ENCODE measurements at places on chromosomes 11 and 22.

DNA sequence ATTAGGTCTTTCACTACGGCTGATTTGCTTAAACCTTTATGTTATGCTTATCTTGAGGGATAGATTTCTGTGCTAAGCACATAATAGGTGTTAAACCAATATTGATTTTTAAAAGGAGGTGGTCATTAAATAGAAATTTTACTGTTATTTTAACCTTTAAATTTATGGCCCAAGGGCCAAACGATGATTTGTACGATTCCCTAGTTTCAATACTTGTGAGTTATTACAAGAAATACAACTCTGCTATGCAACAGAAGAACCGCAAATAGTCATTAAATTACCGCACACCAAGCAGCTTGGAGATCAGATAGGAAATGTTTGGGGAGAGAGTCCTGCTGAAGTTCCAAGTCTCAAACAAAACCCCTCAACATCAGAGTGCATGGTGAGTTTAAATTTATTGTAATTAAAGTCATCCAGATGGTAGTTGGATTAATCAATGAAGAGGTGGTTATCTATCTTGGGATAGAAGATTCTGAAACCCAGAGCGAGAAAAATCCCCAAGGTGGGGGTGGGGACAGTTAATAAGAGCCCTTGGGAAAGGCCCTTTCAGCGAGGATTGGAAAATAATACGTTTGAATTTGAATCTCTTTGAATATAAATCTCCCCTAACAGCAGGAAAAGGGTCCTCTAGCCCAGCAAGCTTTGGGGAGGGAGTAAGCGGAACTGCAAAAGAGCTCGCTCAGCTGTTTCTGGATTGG, 805 bp upstream of the QSER1 start:
- DNase-seq, result no peak

- DNase-seq, result peak; percentile 28
Observed at GRCh38 chr11:13287036-13287435, 9.4 kb downstream of the BMAL1 start.

DNA sequence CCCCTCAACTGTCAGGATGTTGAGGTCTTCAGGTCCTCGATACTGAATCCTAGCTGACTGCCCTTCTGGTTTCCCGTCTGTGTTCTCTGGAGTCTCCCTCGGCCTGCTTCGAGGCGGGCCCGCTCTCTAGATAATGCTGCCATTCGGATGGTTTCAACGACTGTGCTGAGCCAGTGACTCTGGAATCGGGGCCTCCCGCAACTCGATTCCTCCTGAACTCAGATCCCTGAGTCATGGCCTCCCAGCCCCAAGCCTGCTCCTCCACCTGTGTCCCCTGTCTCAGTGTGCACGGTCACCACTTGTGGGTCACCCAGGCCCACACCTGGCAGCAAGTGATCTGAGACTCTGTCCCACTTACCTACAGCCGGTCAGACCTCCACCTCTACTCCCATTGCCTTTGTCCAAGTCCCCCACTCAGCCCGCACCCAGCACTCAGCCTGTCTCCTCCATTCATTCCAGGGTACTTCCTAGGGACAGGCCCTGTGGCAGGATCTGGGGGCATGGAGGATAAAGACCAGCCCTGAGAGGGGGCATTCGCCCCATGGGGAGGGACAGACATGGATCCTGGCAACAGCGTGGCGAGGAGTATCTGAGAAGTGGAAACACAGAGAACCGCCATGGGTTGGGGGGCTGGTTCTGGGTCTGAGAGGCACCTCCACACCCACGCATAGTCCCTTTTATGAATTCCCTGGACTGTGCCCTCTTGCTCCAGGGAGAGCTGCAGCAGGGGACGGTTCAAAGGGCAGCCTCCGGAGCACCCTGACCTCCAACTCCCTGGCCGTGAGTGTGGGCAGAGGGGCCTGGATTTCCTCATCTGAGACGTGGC, 14.3 kb downstream of the MPST start:
- DNase-seq, result no peak

- no peak for DNase-seq
Observed at GRCh38 chr22:35046744-35047462, 19.1 kb upstream of the ISX start.

GRCh38 chr11:44246726-44247125, 63.2 kb downstream of the ALX4 start:
- no peak for DNase-seq

- DNase-seq, result no peak
Observed at GRCh38 chr22:32682990-32683389, 118.5 kb upstream of the TIMP3 start.

DNA sequence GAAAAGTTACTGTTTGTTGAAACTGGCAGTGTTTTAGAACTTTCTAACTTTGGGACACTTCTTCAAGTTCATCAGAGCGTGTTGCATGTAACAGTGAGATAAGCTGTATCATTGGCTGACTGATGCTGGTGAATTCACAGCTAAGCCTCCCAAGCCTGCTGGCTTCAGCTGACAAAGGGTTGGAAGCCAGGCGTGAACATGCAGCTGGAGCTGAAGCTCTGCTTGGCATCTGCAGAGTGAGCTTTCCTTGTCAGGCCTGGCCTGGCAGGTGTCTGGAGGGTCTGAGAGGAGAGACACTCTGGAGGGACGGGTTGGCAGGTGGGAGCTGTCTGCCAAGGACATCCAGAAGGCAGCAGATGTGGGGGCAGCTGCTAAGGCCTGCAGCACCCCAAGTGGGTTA, 1.5 kb downstream of the AMPD3 start:
- DNase-seq, result no peak

DNA sequence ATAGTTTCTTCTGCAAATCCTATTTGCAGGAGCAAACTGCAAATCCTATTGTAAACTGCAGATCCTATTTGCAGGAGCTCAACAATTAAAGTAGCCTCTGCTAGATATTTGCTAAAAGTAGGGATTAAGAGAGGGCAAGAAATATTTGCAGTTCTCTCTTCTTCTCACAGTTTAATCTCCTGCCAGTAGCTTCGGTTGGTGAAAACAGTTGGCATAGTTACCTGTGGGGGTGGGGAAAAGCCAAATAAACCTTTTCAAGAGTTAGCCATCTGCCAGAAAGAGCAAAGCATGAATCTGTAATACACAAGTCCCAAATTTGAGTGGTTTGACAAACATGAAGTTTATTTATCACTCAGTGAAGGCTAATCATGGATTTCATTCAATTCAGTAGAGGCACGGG, 942.5 kb downstream of the JRKL start:
- no peak for DNase-seq

Measured in stimulated activated CD4-positive, alpha-beta T cell treated with anti-CD3 and anti-CD28 coated beads, Interleukin-2, amount 100 ng/mL, for 24 hours (primary cell).